Tibial artery (tissue), 4 donors: ENCODE measurements at places on chromosomes 1 and 21.
A peak's percentile ranks its signal among the peaks of the same experiment; 100 is the strongest.

DNA sequence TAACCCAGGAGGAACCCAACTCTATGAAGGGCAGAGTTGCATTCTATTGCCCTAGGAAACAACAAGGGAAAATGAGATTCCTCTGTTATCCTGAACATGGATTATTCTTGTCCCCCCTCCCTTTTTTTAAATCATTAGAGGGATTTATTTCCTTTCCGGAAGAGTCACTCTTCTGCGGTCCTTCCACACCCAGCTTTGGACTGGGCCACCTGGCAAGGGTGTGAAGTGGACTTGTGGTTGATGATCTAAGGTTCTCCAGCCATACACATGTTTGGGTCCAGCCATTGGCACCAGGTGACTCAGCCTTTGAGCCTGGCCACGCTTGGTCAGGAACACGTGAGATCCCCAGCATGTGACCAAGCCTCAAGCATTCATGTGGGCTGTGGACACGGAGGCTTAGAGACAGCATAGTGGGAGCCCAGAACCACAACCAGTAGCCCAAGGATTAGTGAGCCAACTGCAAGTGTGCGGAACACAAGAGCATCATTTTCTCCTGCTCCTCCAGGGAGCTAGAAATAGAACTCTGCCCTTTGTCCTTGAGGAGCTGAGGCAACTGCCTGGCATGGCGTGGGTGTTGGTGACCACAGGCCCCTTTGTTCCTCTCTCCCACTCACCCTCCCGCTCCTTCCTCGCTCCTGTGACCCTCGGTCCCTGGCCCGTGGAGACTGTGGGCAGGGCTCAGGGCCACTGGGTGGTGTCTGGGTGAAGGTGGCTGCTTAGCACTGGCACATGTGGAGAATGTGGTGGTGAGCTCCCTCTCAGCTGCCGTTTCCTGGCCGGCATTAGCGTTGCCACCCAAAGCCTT, 50.1 kb downstream of the NENF start:
- peak; percentile 54 for DNase-seq

GRCh38 chr1:39491146-39491921, at the start of gene BMP8A:
BMP8A (plus strand) TSS chr1:39491636; CDS start chr1:39491992, 356 bp downstream.
- DNase-seq: no peak

DNA sequence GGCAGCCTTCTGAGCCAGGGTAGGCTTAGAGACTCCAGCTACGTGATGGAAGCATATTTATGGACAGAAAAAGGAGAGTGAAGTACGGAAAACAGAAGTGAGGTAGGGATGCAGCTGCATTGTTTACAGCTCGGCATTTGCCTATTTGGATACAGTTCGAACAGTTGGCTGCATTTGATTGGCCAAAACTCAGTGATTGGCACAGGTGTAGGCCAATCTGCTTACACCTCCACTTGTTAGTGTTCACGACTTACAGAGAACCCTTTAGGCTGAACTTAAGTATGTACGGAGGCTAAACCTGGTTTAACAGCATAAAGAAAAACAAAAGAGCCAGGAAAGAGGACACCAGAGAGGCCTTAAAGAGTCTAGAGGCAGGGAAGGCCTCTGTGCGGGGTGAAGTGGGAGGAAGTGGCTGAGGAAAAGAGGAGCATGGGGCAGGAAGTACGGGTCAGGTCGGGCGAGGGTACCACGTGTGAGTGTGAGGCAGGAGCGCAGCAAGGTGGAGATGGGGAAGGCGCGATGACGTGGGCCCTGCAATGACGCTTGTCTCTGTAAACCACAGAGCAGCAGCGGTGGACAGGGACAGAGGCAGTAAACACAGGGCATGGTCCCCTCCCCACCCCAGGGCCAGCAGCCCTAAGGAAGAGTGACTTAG, 32.0 kb downstream of the RSPH1 start:
- DNase-seq: no peak

GRCh38 chr1:28845786-28846543, 34.0 kb downstream of the OPRD1 start:
- DNase-seq: no peak

GRCh38 chr21:42406201-42406621, 2.5 kb downstream of the UBASH3A start:
- DNase-seq: no peak
